ENCODE measurements at places on chromosomes 11 and 22.

DNA sequence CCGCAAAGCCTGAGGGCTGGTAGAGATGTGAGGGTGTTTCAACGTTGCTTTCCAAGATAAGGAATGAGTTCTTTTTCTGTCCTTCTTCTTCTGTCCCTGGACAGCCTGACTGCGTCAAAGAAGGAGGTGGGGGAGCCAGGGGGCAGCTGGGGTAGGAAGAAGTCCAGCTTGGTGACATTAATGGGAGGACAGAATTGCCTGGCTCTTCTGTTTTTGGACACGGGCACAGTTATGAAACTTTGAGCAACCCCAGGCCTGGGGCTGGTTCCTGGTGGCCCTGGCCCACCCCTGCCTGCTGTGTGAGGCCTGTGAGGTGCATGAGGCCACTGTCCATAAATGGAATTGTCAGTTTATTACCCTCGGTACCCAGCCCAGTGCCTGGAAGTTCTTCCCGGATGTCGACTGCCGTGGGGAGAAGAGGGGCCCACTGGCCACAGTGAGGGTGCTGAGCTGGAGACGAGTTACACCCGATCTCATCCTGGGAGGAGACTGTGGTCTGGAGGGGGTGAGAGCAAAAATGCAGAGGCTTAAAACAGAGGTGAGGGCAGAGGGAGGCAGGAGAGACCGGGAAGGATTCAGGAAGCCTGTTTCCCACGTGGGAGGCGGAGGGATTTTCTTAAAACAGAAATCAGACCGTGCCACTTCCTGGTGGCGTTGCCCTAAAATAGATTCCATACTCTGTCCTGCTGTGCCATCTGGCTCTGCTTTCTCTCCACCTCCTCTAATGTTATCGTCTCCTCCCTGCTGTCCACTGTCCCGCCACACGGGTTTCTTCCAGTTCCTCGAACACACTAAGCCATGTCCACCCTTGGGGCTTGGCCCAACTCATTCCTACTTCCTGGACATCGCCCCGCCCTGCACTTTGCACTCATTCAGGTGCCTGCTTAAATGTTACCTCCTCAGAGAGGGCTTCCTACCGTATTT is 59.7 kb upstream of the RASD2 start:
- no peak for DNase-seq

DNA sequence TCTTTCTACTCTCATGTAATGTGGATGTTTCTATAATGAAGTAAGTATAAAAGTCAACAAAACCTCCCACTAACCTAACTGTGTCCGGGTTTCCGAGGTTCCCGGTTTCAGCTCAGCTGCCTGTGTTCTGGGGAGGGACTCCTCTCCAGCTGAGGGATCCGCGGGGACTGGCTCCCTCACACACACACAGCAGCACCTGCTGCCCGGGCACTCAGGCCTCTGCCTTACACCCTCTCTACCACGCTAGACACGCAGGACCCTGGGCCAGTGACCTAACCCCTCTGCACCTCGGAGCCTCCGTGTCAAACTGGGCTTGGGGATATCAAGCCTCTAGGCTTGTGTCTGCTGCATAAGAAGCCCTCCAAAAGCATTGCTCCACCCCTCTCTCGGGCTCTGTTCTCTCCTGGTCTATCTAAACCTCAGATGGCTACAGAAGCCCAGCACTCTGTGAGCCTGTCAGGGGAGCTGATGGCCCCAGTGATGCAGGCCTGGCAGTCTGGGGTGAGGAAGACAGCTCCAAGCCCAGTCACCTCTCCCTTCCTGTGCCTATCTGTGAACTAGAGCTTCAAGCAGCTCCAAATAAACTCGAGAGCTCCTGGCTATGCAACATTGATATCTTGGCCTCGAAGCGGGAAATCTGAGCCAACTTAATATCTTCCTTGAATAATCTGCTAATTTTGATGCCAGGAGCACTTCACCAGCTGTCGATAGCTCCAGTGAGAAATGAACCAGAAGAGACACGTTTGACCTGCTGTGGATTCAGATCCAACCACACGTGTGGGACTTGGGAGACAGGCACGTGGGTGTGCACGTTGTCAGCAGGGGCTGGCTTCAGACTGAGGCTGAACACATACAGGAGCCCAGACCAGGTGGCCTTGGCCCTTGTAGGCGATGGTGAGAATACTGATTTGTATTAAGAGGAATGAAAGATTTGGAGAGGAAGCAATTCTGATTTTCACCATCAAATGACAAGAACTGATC is 232.7 kb upstream of the B3GAT1 start:
- DNase-seq, result no peak

DNA sequence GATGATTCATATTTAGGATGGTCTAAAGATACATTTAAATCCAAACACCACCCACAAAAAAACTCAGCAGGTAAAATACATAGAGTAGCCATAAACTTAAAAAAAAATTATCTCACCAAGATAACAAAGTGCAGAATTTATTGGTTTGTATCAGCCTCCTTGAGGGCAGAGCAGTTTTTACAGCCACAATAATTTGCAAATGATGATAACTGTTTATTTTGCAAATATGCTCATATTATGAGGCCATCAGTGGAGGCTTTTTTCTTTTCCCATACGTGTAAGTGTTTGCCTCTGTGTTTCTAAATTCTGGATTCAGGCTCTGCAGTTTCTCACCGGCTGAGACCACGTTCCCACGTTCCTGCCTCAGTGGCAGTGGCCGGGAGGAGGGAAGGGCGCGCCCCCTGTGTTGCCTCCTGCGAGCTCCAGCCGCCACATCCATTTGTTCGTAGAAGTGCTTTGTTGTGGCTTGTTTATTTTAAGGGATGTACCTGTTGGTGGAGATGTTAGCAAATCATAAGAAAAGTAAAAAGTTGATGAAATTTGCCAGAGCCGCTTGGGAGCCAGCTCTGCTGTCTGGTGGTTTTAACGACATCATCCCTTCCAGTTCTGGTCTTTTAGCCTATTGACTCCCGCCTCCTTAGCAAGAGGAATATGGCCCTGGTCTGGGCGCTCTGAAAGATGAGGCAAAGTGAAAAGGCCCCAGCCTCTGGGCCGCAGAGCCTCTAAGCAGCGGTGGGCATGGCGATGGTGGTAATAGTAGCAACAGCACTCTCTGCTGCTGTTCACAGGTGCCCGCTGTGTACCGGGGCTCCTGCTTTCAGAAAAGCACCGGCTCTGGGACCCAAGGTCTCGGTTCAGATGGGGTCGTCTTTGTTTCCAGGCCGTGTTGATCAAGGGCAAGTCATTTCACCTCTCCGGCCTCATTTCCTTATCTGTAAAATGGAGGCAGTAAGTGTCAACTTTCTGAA is 66.7 kb upstream of the PPARA start:
- no peak for DNase-seq

DNA sequence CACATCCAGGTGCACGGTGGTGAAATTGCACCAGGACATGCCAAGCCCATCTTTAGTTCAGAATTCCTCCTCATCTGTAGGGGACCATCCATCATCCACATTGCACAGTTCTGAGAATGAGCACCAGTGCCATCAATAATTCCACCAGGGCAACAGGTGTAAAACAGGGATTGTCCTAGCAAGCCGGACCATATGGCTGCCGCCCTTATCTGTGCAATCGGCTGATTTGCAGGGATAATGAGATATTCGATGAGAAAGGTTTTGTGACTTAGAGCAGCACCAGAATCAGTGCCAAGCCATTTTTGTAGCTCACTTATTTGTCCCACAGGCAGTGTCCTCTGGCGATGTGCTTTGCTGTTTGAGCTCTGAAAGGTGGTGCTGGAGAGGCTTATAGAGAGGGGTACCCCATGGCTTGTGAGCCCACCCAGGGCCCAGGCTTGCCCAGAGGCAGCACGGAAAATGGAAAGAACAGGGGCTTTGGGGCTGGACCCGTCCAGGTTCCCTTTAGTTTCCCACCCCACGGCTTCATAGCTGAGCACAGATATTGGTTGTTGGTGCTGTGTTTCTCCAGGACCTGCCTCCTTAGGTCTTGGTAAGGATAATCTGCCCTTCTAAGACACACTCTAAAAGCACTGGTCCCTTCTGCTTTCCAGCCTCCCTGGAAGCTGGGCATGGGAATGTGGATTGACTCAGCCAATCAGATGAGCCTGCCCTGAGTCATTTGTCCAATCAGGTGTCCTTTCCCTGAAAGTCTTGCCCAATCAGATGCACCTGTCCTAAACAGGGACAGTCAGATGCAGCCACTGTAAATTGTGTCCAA is 84.0 kb upstream of the SHANK2 start:
- DNase-seq, result no peak

GRCh38 chr11:12167061-12168000 is 56.9 kb downstream of the MICAL2 start:
- peak; percentile 93 for DNase-seq

- no peak for DNase-seq
Observed at GRCh38 chr22:39364714-39365491, 15.1 kb downstream of the SYNGR1 start.

DNA sequence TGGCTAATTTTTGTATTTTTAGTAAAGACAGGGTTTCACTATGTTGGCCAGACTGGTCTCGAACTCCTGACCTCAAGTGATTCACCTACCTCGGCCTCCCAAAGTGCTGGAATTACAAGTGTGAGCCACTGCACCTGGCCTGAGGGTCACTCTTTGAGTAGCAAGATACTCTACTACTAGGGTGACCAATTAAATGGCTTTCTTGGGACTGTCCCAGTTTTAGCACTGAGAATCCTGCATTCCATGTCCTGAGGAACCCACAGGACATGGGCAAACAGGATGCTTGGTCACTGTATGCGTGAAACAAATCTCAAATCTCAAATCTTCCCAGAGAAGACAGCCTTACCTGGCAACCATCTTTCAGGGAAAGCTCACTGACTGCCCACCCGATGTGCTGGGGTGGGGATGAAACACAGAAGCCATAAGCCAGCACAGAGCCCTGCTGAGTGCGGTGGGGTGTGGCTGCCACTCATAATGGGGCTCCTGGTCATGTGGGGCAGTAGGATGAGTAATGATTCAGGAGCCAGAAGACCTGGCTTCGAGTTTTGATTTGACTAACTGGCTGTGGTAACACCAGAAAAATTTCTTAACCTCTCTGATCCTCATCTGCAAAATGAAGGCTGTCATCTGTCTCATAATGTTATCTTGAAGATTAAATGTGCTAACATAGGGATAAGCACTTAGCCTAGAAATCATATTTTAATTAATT is 11.5 kb downstream of the CLMP start:
- no peak for DNase-seq

GRCh38 chr22:24067587-24068376 is 56.7 kb downstream of the CABIN1 start:
- DNase-seq, result no peak

DNA sequence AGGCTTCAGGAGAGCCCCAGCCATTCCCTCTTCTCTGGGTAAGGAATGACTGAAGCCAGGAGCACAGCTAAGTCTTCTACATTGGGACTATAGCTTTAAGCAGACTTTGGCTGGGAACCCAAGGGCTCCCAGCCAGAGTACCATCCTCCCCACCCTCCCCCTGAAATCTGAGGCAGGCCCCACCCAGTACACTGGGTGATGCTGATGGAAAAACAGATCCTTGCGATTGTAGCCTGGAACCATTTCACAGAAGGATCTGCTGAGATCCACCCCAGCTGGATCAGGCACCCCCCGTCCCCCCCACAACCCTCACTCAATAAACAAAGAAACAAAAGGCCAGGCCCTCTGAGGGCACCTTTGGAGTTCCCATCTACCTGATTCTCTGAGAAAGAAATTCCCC is 39.8 kb downstream of the IL18BP start:
- no peak for DNase-seq

DNA sequence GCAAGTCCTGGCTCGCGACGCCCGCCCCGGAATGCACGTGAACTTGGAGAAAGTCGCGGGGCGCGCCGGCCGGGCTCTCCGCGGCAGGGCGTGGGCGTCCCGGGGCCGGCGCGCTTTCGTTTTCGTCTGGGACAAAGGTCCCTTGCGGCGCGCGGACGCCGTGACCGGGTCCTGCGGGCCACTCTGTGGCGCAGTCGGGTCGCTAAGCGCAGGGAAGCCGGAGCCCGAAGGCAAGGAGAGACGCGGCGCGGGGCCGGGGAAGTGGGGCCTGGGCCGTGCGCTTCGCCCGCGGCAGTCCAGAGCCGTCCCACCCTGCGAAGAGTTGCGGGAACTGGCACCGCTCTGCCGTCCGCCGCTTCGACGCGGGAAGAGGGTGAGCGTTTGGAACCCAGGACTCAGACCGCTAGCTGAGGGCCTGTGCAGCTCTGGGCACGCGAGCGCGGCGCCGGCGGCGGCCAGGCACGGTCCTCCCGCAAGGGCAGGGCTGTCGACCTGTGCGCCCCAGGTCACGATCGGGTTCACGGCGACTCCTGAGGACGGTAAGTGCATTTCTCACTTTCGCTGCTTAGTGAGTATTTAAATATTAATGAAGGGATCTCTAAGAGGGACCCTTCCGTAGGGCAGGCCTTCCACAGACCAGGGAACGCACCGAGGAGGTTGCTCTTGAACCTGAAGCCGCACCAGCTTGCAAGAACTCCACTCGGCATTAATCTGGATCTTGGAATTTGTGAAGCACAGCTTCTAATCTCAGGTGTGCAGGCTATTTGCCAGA is 78.0 kb upstream of the PPARA start:
- no peak for DNase-seq

- no peak for DNase-seq
Observed at GRCh38 chr22:32052936-32053791, 10.1 kb downstream of the SLC5A1 start.

- no peak for DNase-seq
Observed at GRCh38 chr22:33209930-33210784, 152.0 kb upstream of the SYN3 start.

GRCh38 chr11:110912437-110912836 is 200.2 kb upstream of the ARHGAP20 start:
- no peak for DNase-seq

DNA sequence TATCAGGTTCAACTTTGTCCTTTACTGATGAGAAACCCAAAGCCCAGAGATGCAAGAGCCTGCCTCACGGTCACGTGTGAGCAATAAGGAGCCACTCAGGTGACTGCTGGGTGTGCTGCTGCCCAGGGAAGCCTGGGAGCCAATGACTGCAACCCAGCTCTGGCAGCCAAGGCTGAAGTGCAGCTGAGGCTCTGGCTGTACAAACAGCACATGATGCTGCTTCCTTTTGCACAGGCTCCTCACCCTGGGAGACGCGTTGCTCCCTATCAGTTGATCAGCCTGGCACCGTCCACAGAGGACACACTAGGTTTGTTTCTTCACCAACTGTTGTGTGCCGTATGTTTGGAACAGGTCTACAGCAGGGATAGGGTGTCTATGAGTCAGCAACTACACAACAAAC is 168.7 kb downstream of the EFCAB6 start:
- no peak for DNase-seq

- no peak for DNase-seq
Observed at GRCh38 chr11:23976426-23976825, 520.4 kb upstream of the LUZP2 start.

GRCh38 chr11:73246303-73246702 is 25.8 kb upstream of the P2RY6 start:
- DNase-seq, result no peak

GRCh38 chr22:46036558-46037408 is 59.8 kb upstream of the WNT7B start:
- DNase-seq, result no peak

DNA sequence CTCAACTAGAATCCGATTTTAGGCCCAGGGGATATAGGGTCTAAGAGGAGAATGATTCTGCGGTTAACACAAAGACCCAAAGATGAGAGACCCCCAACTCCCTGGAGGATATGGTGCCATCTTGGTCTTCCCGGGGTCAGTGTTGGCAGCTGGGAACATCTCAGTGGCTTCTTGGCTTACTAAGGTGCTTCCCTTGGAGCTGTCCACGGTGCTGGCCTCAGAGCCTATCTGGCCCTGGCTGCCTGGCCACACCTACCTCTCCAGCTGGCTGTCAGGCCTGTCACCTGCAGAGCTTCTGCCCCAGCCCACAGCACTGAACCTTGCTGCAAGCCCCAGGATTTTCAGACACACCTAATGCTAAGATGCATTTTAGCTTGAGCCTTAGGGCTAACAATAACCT is 70.7 kb upstream of the THY1 start:
- DNase-seq, result no peak
